ENCODE measurements at places on chromosomes 12 and 14.

DNA sequence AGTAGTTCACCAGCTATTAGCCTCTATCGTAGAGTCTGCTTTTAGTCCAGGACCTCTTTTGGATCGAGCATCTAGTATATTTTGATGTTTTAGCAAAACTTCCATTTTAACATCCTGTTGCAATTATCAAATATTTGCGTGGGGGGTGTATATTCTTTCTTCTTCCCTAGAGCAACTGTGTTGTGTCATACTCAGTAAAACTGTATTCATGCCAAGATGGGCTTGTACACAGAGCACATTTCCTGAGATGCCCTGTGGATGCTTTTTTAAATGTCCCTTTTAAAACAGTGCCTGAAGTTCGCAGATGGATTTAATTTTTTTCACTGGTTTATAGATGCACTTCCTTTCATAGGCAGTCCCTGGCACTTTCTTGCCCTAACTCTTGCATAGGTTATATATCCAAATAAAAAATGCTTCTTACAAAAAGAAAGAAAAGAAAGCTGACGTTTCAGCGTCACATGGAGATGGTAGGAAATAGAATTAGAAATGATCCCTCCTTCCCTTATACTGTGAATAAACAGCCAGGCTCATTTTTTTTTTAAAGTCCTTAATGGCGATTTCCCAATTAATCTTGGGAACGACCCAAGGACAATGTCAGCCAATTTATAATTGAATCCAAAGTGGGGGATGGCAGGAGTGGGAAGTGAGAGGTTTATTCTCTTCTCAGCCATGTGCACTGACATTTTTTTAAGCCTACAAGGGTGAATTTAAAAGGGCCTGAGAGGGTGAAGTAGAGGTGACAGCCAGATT, 247.0 kb downstream of the SLC41A2 start:
- DNase-seq, result no peak

DNA sequence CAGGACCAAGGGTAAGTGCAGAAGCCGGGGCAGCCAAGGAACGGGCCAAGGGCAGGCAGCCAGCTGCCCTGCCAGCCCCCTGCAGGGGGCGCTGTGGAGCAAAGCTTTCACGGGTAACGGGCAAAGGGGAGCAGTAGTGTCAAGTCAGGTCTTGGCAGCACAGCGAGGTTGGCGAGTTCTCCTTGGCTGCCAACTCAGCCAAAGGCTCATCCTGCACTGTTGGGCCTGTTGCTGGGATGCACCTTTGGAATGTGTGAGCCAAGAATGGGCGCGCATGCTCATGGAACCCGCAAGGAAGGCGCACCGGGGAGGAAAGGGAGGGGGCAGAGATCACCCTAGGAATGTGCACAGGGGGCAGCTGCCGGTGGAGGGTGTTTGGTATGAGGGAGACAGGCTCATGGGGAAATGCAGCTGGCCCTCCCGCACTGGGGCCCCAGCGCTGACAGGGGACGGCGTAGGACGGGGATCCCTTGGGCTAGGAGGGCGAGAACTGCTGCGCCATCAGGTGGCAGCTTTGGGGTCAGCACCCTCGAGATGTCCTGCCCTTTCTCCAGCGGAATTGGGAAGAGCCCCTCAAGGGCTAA, 138.0 kb downstream of the ASCL4 start:
- DNase-seq, result peak; percentile 16

GRCh38 chr14:29752221-29752923, 175.3 kb downstream of the PRKD1 start:
- no peak for DNase-seq

GRCh38 chr12:31952418-31952817, 6.8 kb upstream of the RESF1 start:
- no peak for DNase-seq

DNA sequence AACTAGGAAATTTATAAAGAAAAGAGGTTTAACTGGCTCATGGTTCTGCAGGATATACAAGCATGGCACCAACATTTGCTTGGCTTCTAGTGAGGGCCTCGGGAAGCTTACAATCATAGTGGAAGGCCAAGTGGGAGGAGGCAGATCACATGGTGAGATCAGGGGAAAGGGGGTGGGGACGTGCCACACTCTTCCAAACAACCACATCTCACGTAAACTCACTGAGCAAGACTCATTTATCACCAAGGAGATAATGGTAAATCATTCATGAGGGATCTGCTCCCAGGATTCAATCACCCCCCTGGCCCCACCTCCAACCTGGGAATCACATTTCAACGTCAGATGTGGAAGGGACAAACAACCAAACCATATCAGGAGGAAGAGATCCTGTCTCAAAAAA, 35.8 kb downstream of the NUMB start:
- no peak for DNase-seq

GRCh38 chr14:90384543-90384911, 12.3 kb upstream of the CALM1 start:
- no peak for DNase-seq

DNA sequence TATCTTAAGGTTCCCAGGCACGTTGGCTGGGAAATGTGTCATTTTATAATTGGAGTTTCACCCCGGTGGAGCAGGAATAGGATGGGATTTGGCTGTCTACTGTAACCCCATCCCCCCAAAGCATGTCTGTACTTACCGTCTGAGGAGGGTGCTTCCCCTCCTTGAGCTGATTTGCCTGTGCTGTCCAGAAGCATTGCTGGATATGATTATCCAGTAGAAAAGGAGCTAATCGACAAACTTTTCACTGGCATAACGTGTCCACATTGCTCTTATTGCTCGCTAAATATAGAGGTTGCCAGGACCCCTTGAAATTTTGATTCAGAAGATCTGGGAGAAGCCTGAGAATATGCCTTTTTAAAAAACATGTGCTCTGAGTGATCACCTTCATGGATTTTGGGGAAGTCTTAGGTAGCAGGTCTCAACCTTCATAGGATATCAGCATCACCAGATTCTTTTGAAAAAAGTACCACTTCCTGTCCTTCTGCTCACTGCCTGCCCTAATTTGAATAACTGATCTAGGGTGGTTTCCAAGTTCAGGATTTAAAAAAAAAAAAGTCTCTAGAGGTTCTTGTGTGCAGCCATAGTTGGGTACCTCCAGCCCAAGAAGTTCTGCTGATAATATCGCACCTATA, 80.4 kb upstream of the KCNA1 start:
- DNase-seq, result no peak

DNA sequence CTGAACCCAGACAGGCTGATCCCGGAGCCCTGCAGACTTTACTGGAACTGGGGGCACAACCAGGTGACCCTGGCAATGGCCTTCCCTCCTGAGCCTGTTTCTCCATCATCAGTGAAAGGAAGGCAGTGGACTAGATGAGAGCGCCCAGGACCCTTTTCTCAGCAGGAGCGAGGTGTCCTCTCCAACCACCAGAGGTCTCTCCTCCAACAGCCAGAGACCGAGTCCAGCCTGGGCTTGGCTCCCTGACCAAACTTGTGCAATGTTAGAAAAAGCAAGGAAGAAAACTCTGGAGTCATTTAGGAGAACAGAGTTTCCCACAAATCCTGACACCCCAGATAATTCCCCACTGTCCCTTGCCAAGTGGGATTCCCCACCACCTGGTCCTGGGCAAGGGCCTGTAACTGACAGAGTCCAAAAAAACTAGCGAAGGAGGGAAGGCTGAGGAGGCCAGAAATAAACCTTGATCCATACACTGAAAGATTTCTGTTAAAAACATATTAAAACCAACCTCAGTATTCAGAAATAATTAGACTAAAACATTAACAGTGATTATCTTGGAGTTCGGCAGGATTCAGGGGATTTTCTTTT, 9.0 kb downstream of the RPS6KL1 start:
- no peak for DNase-seq

GRCh38 chr12:30962047-30962446, 35.5 kb downstream of the TSPAN11 start:
- DNase-seq, result no peak

GRCh38 chr12:132646850-132647249, 28.3 kb downstream of the P2RX2 start:
- DNase-seq, result no peak

- DNase-seq, result no peak
Observed at GRCh38 chr12:21678959-21679358, 21.3 kb upstream of the LDHB start.

- no peak for DNase-seq
Observed at GRCh38 chr12:21451529-21451928, 14.1 kb downstream of the PYROXD1 start.

DNA sequence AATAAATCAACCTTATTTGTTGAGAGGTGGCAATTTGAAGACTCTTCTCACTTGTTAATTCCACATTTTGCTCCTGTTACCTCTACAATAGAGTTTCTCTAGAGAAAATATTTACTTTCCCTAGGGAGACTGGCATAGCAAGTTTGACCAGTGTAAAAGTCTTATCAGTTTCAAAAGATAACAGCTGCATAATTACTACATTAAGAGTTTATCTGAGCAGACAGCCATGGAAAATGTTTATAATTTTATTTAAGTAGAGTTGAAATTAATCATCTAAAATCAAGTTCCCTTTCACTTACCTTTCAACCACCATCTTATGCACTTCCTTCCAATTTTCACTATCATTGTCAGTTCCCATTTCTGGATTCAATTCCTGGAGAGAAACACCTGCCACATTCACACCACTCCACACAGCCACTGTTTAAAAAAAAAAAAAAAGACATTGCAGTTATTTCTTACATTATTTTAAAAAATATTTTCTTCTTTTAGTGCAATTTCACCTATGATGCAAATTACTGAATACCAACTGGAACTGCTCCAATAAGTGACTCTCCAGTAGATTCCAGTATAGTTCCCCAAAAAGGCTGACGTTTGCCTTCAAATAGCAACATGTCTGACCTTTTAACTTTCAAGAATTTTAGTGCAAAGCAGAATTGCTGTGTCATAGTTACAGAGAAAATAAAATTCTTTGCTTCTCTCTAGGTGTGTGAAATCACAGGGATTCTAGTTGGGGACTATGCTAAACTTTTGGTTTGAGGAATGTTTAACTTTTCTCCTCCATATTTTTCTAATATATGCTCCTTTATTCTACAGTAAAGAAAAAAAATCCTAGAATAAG, 19.4 kb downstream of the LDHB start:
- DNase-seq, result no peak

- no peak for DNase-seq
Observed at GRCh38 chr12:102847131-102847530, 69.9 kb downstream of the PAH start.

DNA sequence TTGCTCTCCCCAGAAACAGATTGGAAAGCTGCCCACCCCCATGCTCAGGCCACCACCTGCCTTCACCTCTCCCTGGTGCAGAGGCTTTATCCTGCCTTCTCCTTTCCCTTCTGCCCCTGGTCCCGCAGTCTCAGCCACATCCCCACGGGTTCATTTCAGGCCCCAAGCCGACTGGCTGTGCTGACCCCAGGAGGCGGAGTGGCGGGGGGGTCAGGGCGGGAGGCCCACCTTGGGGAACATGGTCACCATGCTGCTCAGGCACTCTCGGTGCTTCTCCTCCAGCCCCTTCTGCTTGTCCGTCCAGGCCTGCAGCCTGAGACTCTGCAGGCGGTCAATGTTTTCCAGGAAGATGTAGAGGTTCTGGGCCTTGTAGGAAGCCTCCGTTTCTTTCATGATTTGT, 6.9 kb downstream of the FAM186B start:
- no peak for DNase-seq

DNA sequence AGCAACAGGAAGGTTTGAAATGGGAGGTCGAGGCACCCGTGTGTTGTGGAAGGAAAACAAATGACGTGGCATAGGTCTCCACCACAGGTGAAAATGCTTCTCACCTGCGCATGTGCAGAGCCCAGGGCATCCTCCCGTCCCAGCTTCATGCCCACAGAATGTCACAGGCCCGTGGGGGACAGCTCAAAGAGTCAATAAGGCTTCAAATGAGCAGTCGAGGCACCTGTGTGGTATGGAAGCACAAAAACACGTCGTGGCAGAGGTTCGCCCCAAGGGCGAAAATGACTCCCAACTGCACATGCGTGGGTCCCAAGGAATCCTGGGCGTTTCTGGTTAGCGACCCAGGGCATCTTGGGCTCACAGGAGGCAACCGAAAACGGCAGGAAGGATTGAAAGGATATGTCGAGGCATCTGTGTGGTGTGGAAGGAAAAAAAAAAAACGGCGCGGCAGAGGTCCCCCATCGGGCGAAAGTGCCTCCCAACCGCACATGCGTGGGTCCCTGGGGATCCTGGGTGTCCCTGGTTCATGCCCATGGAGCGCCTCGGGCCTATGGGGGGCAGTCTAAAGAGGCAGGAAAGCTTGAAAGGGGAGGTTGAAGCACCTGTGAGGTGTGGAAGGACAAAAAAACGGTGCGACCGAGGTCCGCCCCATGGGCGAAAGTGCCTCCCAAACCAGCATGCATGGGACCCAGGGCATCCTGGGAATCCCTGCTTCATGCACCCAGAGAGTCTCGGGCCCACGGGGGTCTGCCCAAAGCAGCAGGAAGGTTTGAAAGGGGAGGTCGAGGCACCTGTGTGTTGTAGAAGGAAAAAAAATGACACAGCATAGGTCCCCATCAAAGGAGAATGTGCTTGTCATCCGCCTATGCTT, 578.5 kb downstream of the ALG10 start:
- peak; percentile 9 for DNase-seq

GRCh38 chr12:18146363-18146762, 56.4 kb upstream of the RERGL start:
- no peak for DNase-seq

DNA sequence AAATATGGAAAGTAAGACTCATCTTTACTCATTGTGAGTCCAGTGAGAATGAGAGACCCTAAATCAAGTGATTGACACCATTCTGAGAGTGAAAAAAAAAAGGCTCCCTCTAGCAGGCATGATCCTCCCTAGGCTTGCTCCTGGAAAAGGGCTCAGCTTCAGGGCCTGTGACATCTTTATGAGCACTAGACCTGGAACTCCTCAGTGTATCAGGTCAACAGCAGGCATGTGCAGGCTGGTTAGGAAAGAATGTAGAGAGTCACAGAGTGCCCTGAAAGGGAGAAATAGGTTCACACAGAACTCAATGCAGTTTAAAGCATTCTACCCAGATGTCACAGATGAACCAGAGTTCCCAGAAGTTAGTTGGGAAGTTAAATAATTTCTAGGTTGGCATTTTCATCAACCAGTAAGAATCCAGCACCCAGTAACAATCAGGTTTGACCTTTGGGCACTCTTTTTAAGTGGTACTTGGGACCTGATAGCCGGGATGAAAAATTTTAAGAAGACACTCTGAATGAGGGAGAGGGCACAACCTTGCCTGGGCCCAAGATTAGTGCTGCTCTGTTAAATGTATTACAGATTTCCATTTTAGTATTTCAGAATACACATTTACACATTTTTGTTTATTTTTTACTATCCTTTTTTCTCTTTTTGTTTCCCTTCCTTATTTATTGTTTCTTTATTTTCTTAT, 828.8 kb downstream of the C12orf50 start:
- no peak for DNase-seq

GRCh38 chr12:6534695-6534944, 303 bp downstream of the GAPDH start:
- peak; percentile 73 for DNase-seq

All from pancreas (tissue), 10 donors.